ENCODE measurements at places on chromosomes 5 and 9. TPM values are rescaled to one million over a fixed set of nuclear protein-coding genes. Genes with fewer than 3 reads are reported as not detected.

The PFN3 gene
- total RNA-seq = not detected

- no peaks in the 10 kb centered on the region for H3K4me1 ChIP-seq
- no peak overlapping the region for H3K27ac ChIP-seq
- H3K27me3 ChIP-seq = no peaks in the 10 kb centered on the region
- no peak for DNase-seq
These were observed 95.6 kb downstream of the NDFIP1 start for GRCh38 chr5:142204219-142204618.

DNA sequence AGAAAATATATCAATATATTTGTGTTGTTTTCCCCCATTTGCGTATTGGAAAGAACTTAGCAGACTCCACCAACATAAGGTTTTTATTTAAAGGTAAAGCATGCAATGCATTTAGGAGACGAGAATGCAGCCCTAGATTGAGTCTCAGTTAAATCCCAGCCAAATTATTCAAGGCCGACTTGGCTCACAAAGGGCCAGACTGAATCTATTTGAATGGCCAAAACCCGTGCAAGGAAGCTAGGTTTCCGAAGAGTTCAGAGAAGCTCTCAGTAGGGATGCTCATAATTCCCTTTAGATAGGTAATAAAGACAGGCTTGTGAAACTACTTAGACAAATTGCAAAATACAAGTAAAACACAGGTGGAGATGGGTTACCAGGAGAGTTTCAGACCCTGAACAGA, 520.3 kb downstream of the CDH9 start:
- no peaks in the 10 kb centered on the region for H3K27me3 ChIP-seq
- H3K27ac ChIP-seq = no peak overlapping the region
- H3K36me3 ChIP-seq = no peaks in the 10 kb centered on the region
- DNase-seq = no peak

DNA sequence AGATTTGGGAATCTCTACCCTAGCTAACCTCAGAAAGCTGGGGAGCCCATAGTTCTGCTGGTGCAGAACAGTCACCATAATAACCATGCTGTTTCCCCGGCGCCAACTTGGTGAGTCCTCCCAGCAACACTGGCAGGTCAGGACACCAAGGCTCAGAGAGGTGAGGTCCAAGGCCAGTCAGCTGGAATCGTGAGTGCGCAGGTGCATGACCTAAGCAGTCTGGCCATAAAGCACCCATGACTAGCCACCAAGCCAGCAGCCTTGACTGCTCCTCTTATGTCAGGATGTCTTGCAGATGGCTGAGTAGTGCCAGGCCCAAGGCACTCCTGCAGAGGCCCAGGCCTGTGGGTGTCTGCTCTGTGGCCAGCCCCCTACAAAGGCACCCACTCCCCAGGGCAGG, 2.6 kb downstream of the RNF44 start:
- peak overlapping the region; percentile 97 for H3K27ac ChIP-seq
- peak overlapping the region; percentile 81 for H3K4me3 ChIP-seq
- H3K27me3 ChIP-seq = no peaks in the 10 kb centered on the region
- H3K36me3 ChIP-seq = peaks cover 2% of the 10 kb centered on the region
- peak; percentile 56 for DNase-seq

GRCh38 chr5:158780656-158781237, 319.0 kb downstream of the EBF1 start:
- H3K4me3 ChIP-seq = no peak overlapping the region
- H3K27ac ChIP-seq = no peak overlapping the region
- H3K36me3 ChIP-seq = no peaks in the 10 kb centered on the region
- H3K27me3 ChIP-seq = no peaks in the 10 kb centered on the region

GRCh38 chr5:141431286-141431685, 979 bp downstream of the PCDHGA12 start:
- no peaks in the 10 kb centered on the region for H3K4me1 ChIP-seq
- H3K4me3 ChIP-seq = no peak overlapping the region

The WDR38 gene
- not detected for total RNA-seq

The CCL19 gene
- total RNA-seq = 5.0 TPM

The TMEM252 gene
- not detected for total RNA-seq

GRCh38 chr5:34717426-34718327, 61.5 kb downstream of the RAI14 start:
- H3K27ac ChIP-seq = no peak overlapping the region
- H3K36me3 ChIP-seq = no peaks in the 10 kb centered on the region
- H3K27me3 ChIP-seq = no peaks in the 10 kb centered on the region
